DMS 273 treated with DMSO at 0.1 percent for 48 hours (cell line): ENCODE measurements at places on chromosomes 7 and 10.

- DNase-seq: no peak
Measured at GRCh38 chr7:107917763-107918651, 27.0 kb downstream of the DLD start.

GRCh38 chr7:3238525-3239210 is 62.4 kb upstream of the SDK1 start:
- DNase-seq: no peak

DNA sequence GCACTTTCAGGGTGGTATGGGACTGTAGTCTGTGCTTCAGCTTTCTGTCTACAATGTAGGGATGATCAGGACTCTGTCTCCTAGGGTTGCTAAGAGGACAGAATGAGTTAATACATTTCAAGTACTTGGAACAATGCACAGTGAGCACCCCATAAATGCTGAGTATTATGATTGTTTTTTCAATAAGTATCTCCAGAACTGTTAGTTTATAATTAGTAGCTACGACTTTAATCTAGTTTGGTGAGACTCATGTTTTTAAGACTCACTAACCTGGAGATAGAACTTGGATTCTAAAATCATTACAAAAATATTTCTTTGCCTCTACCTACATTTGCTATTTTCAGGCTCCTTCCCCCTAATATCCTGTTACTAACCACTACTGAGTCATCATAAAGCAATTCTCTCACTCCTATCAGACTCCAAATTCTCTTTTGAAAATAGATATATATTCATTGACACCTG is 95.3 kb downstream of the CPED1 start:
- no peak for DNase-seq

DNA sequence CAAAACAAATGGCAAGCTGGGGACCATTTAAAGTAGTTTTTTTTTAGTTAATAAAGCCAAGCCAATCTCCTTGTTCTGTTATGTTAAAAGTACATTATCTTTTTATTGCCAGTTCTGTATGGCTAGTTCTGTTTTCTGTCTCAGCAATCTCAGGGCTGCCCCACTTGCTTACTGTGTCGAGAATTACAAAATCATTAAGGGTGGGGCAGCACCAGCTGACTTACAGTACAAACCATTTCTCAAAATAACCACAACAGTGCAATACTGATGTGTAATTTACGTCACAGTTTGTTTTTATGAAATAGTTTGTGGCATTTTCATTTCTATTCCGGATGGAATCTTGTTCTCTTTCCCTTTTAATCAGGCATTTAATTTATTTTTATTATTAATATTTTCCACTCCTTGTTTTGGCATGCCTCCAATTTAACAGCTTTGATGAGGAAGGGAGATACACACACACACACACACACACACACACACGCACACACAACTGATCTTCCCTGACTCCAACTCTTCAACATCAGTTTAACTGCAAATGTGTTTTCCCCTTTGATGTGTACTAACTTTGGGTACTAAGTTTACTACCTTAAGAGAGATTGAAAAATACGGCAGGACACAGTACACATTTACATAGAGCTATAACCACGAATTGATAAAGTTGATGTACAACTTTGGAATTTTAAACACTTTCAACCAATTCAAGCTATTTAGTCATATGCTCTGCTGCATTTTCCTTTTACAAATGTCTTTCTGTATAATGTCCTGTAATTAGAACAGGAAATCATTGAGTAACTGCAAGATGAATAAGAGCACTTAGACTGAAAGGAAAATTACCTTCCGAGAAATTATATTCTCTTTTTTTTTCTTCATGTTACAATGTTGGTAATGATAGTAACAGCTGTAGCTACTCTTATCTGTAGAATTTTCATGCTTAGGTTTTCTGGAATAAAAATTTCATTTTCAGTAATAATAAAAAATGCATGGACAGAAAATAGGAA is 91.5 kb downstream of the ARID5B start:
- no peak for DNase-seq
